A549 treated with dexamethasone at 1 μM for 4 hours (cell line): ENCODE measurements at places on chromosomes 11 and 22. TPM values are rescaled to one million over a fixed set of nuclear protein-coding genes. Genes with fewer than 3 reads are reported as not detected.

Gene CHRNA10
- total RNA-seq, result 0.73 to 1.4 TPM (median 0.98 TPM) in 5 replicates

Gene SLC22A25
- not detected in 5 replicates for total RNA-seq

Gene LINC01488
- 0.04 to 0.11 TPM in 2 of 5 replicates, not detected in the others for total RNA-seq

Gene MPEG1
- total RNA-seq, result not detected in 5 replicates

Gene NPAS4
- total RNA-seq, result 0.03 TPM in 1 of 5 replicates, not detected in the others

Gene ZNF280B
- total RNA-seq, result 1.4 to 1.9 TPM (median 1.7 TPM) in 5 replicates

Gene YPEL1
- 0.05 to 0.72 TPM (median 0.38 TPM) in 5 replicates for total RNA-seq

Gene ACRV1
- 0.13 TPM in 1 of 5 replicates, not detected in the others for total RNA-seq

Gene GGTLC3
- total RNA-seq, result not detected in 5 replicates
